MM.1S (cell line): ENCODE measurements at places on chromosomes 2 and 18.

DNA sequence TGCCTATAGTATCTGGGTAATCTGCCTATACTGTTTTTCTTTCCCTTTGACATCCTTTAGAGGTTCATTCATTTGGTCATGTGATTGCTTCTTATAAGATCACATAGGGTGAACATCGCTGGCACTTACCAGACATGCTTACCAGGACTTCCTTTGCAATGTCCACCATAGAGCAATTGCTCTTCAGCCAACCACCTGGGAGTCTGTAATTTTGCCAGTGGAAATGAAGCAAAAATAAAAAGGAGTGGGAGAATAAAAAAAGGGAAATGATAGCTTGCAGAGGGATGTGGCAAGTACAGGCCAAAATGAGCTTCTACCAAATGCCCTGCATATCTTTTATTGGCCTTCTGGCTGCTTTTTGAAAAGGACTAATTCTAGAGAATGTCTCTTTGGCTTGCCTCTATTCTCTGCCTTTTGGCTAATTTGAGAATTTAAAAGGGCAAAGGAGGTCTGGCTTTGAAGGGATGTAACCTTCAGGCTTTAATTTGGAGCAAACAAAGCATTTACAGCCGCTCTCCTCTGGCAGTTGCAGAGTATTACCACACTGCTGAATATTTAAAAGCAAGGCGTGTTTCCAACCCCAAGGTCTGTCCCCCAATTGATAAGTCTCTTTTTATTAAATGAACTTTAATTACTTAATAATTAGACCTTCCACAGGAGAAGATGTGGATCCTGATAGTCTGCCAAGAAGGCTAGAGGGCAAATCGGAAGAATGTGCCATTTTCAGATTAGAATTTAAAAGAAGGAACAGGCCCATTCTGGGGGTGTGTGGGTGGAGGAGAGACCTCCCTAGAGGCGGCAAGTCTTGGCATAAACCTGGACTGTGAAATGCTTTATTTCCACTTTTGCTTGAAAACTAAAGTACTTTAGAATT lies 557.9 kb downstream of the DCC start:
- no peak for DNase-seq

GRCh38 chr2:96698221-96698861 lies 41.5 kb downstream of the LMAN2L start:
- no peak for DNase-seq

DNA sequence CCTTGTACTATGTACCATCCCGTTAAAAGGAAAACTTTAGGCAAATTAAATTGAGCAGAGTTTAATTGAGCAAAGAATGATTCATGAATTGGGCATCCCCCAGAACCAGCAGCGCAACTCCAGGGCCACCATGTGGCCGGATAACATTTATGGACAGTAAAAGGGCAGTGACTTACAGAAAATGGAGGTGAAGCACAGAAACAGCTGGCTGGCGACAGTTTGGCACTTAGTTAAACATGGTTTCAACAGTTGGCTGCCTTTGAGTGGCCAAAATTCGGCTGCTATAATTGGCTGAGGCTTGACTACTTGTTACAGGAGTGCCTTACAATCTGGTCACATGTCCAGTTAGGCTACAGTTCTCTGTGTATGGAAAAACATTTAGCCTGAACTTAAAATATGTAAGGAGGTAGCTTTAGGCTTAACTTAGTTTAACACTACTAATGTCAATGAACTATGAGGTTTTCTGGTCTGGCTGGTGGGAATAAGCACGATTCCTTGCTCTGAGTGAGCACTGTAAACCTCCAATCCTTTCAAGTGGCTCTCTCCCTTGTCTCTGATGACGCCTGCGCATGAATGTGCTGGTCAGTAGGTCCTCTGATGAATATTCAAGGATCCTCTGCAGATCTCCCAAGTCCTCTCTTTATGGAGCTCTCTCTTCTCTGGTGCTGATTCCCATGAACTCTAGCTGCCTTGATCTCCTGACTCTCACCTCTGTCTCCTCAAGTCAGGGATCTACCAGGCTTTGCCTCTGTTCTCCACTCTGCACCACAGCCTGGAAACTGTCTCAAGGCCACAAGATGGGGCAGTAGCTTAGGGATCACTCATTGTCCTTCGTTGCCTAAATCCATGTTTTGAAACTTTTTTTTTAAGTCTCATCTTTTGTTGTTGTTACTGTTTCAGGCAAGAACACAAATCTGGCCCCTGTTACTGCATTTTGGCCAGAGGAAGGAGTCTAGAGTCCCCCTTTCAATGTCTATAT lies 24.4 kb upstream of the RAB31 start:
- no peak for DNase-seq

DNA sequence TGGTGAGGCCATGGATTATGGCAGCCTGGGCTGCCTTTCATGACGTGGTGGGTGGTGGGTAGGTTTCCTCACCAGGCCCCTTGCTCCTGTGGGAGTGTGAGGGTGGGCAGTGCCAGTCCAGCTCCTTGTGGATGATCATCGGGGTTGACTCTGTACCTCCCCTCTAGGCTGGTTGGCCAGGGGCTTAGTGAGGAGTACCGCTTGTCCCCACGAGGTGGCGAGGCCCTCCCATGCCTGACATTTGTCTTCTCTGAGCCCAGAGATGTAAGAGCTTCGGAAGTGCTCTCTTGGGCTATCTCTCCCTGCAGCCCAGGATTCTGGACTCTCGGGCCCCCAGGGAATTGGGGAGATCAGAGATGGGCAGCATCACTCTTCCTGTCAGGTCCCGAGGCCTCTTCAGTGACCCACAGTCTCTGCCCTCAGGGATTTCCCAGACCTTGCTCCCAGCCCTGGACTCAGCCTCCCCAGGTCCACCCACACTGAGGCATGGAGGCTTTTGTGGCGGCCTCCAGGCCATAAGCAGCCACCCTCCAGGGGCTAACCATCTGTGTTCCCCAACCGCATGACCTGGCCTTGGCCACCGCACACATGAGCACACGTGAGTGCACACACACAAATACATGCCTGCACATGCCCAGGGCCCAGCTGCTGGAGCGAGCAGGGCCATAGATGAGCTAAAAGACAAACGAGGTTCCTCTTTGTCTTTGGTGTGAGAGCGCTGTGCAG lies 6.5 kb downstream of the SPR start:
- peak; percentile 62 for DNase-seq

GRCh38 chr2:8403876-8404275 lies 278.0 kb upstream of the ID2 start:
- no peak for DNase-seq

- no peak for DNase-seq
These were observed 29.4 kb downstream of the PSTPIP2 start for GRCh38 chr18:46042571-46043123.

- no peak for DNase-seq
These were observed 60.7 kb downstream of the DGKD start for GRCh38 chr2:233414777-233415570.

DNA sequence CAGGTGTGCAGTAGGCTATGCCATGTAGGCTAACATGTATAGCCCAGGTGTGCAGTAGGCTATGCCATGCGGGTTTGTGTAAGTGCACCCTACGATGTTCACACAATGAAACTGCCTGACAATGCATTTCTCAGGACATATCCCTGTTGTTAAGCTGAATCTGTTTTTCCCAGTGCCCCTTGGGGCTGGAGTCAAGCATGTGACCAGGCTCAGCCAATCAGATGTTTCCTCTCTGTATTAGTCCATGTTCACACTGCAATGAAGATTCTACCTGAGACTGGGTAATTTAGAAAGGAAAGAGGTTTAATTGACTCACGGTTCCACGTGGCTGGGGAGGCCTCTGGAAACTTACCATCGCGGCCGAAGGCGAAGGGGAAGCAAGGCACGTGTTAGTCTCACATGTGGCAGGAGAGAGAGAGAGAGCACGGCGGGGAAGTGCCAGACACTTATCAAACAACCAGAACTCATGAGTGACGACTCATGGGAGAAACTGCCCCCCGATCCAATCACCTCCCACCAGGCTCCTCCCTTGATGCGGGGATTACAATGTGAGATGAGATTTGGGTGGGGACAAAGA lies 24.2 kb downstream of the ITM2C start:
- DNase-seq = no peak

DNA sequence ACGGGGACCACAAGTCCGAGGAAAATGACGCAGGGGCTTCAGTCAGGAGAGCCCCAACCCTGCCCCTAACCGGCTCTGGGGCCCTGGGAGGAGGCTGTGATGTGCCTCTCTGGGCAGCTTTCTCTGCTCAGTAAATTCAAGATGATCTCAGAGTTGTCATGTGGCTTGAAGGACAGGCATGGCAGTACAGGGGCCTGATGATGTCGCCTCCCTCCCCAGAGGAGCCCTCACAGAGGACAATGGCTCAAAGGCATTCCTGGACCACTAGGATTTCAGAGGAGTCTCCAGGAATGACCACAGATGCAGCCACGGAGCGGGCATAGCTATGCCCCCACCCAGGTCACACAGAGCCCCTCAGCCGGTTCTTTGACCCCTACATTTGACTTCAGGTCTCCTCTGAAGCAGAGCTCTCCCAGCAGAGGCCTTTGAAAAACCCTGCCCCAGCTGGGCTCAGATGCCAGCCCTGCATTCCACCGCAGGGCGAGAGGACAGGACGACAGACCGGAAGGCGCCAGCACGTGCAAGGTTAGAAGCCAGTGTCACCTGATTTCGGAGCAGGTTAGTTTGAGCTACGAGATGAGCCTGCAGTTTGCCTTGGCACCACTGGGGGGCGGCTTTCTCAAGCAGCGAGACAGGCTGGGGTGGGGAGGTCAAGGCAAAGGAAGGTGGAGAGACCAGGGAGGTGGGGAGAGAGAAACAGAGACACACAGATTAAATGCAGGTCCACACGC lies 39.2 kb downstream of the BIN1 start:
- DNase-seq = peak; percentile 42

GRCh38 chr2:69438580-69438979 lies 1.3 kb upstream of the NFU1 start:
- DNase-seq = no peak

DNA sequence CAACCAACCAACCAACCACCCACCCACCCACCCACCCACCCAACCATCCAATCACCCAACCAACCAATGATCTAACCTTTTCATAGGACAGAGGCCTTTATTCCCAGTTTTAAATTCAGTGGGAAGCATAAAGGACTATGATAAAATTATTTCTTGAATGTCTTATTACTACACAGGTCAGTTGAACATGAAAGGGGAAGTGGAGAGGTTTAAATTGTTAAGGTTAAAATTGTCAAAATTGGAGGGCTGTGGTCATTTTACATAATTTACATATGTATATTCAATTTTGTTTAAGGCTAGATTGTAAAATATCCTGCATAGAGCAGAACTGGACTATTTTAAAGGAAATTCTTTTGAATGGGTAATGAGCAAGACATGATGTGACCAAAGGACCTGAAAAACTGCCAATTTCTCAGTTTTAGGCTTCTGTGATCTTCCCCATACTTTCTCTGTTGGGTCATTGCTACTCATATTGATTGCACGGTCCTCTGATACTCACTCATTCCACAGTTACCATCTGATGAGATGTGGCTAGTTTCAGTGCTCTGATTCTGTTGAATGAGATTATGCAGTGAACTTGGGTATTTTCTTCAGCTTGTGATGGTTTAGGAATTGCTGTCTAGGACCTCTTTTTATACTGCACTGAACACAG lies 127.4 kb downstream of the PLCL1 start:
- DNase-seq = no peak

- DNase-seq = peak; percentile 56
These were observed 1.6 kb upstream of the DNER start for GRCh38 chr2:229715895-229716507.

DNA sequence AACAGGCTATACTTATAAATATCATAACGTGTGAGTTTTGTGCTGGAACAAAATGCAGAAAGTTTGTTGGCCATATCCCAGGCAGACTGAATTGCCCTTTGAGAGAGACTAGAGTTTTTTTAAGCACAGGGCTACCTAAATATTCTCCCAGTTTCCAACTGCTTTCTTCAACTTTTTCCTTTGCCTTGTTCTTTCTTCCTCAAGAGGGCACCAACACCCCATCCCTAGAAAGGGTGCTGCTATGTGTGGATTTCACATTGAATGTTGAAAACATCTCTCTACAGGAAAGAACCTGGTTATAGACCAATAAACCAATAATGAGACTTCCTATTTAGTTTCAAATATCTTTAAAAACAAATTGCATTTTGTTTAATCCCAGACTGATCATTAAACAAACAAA lies 87.9 kb downstream of the ICOS start:
- DNase-seq = peak; percentile 66
